Psoas muscle (tissue), 8 donors: ENCODE measurements at places on chromosomes 7 and 10. TPM values are rescaled to one million over a fixed set of nuclear protein-coding genes. Genes with fewer than 3 reads are reported as not detected.

- H3K36me3 ChIP-seq = no peaks in the 10 kb centered on the region
- H3K4me3 ChIP-seq = no peak overlapping the region
- H3K27me3 ChIP-seq = no peaks in the 10 kb centered on the region
- DNase-seq = peak; percentile 89
These were observed 246.8 kb downstream of the SKIDA1 start for GRCh38 chr10:21278491-21279216.

DNA sequence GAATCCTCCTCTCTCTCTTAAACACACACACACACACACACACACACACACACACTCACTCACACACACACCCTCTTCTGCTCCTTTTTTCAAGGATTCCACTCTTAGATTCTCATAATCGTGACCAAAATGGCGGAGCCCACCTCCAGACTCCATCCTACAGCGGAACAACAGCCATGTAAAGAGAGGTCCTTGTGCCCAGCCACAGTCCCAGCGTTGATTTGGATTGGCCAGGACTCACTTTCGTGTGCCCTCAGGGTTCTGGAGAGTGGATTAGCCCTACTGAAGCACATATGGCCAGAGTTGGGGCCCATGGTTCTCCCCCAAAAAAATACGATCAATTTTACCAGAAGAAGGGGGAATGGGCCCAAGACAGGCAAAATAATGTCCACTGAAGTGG lies 90.2 kb upstream of the SMNDC1 start:
- H3K36me3 ChIP-seq = no peaks in the 10 kb centered on the region
- no peak overlapping the region for H3K27ac ChIP-seq
- H3K4me3 ChIP-seq = no peak overlapping the region
- no peak for DNase-seq
- H3K4me1 ChIP-seq = no peaks in the 10 kb centered on the region

GRCh38 chr7:102421706-102422240 lies 11.6 kb upstream of the ORAI2 start:
- H3K27me3 ChIP-seq = no peaks in the 10 kb centered on the region
- no peak for DNase-seq
- H3K4me1 ChIP-seq = no peaks in the 10 kb centered on the region
- peaks cover 80% of the 10 kb centered on the region for H3K36me3 ChIP-seq
- H3K4me3 ChIP-seq = no peak overlapping the region
- no peak overlapping the region for H3K27ac ChIP-seq

- peaks cover 42% of the 10 kb centered on the region for H3K4me1 ChIP-seq
- no peaks in the 10 kb centered on the region for H3K27me3 ChIP-seq
- DNase-seq = peak; percentile 67
- no peak overlapping the region for H3K27ac ChIP-seq
- H3K36me3 ChIP-seq = no peaks in the 10 kb centered on the region
- H3K4me3 ChIP-seq = no peak overlapping the region
These were observed 5.5 kb downstream of the CREB3L2 start for GRCh38 chr7:137996386-137996851.

DNA sequence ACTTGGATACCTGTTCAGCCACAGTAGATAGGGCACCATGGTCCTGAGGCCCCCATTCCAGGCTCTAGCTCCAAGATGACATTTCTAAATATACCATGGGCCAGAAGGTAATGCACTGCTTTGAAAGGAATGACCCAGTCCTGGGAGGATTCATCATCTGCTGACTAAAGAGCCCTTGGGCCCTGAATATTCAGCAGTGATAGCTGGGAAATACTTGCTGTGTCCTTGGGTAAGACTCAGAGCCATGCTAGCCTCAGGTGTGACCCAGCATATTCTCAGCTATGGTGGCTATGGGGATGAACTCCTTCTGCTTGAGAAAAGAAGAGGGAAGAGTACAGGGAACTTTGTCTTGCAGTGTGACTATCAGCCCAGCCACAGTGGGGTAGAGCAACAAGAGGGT lies 21.3 kb upstream of the AGR2 start:
- no peaks in the 10 kb centered on the region for H3K36me3 ChIP-seq
- DNase-seq = no peak
- H3K4me1 ChIP-seq = no peaks in the 10 kb centered on the region
- no peaks in the 10 kb centered on the region for H3K27me3 ChIP-seq

- H3K27ac ChIP-seq = no peak overlapping the region
- no peaks in the 10 kb centered on the region for H3K36me3 ChIP-seq
- no peak overlapping the region for H3K4me3 ChIP-seq
- no peaks in the 10 kb centered on the region for H3K4me1 ChIP-seq
These were observed 140.7 kb downstream of the RTKN2 start for GRCh38 chr10:62127975-62128374.

- no peaks in the 10 kb centered on the region for H3K36me3 ChIP-seq
- H3K4me1 ChIP-seq = no peaks in the 10 kb centered on the region
- H3K4me3 ChIP-seq = no peak overlapping the region
- H3K27ac ChIP-seq = no peak overlapping the region
- H3K27me3 ChIP-seq = peaks cover 2% of the 10 kb centered on the region
These were observed 167.8 kb upstream of the MYO3A start for GRCh38 chr10:25766213-25766612.

DNA sequence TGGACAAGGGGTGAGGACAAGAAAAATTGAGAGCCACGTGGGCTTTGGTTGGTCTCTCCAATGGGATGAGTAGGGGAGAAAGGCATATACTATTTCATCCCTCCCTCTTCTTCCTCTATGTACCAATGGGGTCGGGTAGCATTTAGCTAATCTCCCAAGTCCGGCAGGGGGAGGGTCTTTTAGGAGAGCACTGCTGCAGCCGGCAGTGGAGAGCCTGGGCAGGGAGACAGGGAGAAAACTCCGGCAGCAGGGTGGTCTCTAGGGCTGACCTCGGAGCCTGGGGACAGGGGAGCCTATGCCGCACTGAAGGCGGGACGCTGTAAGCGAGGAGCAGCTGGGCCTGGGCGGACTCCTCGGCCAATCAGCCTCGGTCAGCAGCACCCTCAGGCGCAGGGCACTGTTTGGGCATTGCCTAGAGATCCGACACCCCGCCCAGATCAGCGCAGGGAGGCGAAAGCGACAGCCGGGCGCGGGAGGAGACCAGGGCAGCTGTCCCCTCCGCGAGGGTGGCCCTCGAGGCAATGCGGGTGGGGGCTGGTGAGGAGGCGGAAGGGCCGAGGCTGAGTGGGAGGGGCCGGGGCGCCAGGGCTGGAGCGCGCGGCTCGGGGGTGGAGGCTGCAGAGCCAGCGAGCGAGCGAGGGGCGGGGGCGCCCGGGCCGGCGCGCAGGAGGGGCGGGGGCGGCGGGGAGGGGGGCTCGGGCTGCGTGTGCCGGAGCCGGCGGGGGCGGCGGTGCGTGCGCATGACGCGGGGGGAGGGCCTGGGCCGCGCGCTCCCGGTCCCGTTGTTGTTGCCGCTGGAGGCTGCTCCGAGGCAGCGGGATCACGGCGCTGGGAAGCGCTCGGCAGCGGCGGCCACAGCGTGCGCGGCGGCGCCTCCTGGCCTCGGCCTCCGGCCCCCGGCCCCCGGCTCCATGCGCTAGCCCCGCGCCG lies at the start of gene AGAP3:
TSS of gene AGAP3 (plus strand) at position 785 of the 930 bp plus-strand sequence. CDS start 267 bp downstream, outside the sequence.
- no peaks in the 10 kb centered on the region for H3K27me3 ChIP-seq
- peak; percentile 93 for DNase-seq
- peaks cover 48% of the 10 kb centered on the region for H3K4me1 ChIP-seq
- H3K36me3 ChIP-seq = no peaks in the 10 kb centered on the region
- peak within 1 kb of the TSS; percentile 84 for H3K27ac ChIP-seq

DNA sequence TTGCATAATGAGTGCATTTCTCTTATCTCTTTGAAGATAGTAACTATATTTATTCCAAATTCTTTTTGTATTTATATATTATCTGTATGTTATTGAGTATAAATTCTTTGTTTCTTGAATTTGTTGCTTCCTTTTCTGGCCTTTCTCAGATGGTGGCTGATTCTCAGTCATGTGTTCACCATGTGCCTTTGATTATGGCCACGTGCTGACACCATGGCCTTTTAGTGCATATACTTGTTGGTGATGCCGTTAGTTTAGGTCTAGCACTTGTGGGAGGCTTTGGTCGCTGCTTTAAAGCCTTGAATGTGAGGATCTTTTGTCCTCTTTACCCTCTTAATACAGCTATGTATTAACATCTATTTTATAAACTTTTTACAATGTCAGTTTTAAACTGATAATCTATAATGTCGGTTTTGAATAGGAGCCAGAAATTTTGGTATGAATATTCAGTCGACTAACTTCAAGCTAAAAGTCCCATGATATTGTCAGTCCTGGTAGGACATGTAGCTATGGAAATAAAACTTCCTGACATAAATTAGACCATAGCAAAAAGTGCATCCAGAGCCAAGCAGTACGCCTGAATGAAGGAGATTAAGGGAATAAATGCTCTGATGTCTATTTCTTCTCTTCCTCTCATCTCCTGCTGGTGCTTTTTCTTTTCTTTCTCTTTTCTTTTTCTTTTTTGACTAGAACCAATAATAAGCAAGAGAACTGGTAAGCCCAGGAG lies 130.3 kb downstream of the GNAI1 start:
- H3K27ac ChIP-seq = no peak overlapping the region
- H3K4me3 ChIP-seq = no peak overlapping the region
- H3K4me1 ChIP-seq = no peaks in the 10 kb centered on the region
- no peaks in the 10 kb centered on the region for H3K36me3 ChIP-seq
- H3K27me3 ChIP-seq = no peaks in the 10 kb centered on the region
- no peak for DNase-seq

GRCh38 chr7:105810556-105810955 lies 65.8 kb downstream of the ATXN7L1 start:
- H3K4me3 ChIP-seq = no peak overlapping the region
- DNase-seq = no peak
- H3K4me1 ChIP-seq = no peaks in the 10 kb centered on the region
- no peak overlapping the region for H3K27ac ChIP-seq
- no peaks in the 10 kb centered on the region for H3K36me3 ChIP-seq

DNA sequence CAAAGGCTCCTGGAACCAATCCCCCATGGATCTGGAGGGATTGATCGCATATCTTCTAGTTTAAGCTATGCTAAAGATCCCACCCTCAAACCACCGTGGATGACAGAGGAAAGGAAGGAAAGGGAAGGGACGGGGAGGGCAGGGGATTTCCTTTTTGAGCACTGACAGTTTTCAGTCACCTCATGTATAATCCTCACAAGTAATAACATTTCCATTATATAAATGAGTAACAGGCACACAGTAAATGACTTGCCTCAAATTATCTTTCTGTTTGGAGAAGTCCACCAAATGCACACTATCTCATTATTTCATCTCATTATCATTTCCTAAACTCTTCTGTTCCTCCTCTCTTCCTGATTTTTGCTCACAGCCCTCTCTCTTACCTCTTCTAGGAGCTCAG lies 127.1 kb upstream of the AOAH start:
- no peaks in the 10 kb centered on the region for H3K27me3 ChIP-seq
- H3K27ac ChIP-seq = no peak overlapping the region
- no peaks in the 10 kb centered on the region for H3K4me1 ChIP-seq
- DNase-seq = no peak
- no peak overlapping the region for H3K4me3 ChIP-seq

The ACTA2 gene
- 65.6 TPM for polyA plus RNA-seq

The COX15 gene
- 12.8 TPM for polyA plus RNA-seq

The MAT1A gene
- polyA plus RNA-seq = not detected

The ZNF804B gene
- not detected for polyA plus RNA-seq
